ENCODE measurements at places on chromosomes 13 and 19.

- DNase-seq = no peak
Observed at GRCh38 chr19:31825134-31826094, 476.2 kb upstream of the TSHZ3 start.

DNA sequence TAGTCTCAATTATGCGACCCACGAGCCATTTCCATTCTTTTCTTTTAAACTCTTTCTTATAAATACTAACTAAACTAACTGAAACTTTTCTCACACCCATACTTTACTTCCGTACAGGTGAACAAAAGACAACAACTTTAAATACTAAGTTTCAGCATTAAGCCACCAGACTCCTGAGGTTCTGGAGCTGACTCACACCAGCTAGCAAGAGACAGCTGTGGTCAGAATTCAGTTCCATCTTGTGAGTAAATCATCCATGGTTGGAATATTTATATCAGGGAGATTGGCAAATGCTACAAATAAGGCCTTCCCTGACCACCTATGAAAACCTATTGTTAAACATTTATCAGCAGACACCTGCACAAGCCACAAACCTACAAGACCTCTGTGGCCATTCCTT, 897.0 kb downstream of the EFNB2 start:
- no peak for DNase-seq

DNA sequence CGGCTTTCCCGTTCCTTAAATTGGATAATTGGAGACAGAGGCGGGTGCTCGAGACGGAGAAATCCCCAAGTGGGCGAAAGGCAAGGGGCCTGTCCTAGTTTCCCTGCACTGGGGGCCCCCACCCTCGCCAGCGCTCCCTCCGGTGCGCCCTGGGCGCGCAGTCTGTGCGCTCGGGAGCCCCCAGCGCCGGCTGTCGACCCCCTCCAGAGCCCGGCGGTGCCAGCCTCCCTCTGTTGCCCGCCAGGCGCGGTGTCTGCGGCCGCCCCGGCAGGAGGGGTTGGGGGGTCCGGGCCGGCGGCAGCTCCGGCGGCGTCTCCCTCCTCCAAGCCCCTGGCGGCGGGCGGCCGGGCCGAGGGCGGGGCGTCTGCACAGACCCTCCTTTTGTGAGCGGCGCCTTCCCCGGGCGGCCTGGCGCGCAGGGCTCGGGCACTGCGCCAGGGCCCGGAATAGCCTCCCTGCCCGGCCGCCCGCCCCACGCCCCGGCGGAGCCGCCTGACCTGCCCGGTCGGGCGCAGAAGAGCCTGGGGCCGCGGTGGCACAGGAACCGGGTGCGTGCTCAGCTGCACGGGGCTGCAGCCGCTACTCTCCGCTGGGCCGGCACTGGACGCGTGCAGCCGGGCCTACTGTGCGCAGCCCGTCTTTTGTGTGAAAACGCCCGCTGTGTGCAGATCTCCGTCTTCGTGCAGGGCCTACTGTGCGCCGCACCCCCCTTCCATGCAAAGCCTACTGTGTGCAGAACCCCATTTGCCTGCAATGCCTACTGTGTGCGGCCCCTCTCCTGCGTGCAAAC, 13.2 kb downstream of the GADD45B start:
- no peak for DNase-seq

DNA sequence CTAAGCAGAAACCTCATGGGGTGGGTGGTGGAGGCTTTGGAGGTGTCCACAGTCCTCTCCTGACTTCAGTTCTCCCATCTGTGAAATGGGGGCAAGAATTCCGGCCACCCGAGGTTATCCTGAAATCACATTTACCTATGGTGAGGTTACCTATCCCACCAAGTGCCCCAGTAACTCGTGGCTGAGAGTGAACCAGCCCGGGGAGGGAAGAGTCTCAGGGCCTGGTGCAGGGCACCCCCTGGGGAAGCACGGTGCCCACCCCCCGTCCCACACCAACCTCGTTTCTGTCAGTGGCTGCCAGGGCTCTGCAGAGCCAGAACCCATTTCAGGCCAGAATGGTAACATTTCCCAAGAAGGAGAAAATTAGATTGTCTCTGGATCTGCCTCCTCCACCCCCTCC, 83.7 kb upstream of the VSTM2B start:
- no peak for DNase-seq

DNA sequence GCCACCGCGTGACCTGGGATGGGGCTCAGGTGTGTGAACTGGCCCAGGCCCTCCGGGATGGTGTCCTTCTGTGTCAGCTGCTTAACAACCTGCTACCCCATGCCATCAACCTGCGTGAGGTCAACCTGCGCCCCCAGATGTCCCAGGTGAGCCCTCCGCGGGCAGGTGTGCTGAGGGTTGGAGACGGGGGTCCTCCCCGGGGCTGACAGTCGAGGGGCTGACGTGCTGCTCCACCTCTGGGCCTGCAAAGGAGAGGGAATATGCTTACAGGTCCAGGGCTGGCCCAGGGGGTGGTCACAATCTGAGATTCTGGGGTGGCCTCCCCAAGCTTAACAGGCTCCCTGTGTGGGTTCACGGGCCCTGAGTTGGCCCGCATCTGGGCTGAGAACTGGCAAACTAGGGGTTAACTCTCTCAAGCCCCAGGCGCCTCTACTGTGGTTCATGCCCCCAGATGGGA, 386 bp downstream of the VAV1 start:
- no peak for DNase-seq

DNA sequence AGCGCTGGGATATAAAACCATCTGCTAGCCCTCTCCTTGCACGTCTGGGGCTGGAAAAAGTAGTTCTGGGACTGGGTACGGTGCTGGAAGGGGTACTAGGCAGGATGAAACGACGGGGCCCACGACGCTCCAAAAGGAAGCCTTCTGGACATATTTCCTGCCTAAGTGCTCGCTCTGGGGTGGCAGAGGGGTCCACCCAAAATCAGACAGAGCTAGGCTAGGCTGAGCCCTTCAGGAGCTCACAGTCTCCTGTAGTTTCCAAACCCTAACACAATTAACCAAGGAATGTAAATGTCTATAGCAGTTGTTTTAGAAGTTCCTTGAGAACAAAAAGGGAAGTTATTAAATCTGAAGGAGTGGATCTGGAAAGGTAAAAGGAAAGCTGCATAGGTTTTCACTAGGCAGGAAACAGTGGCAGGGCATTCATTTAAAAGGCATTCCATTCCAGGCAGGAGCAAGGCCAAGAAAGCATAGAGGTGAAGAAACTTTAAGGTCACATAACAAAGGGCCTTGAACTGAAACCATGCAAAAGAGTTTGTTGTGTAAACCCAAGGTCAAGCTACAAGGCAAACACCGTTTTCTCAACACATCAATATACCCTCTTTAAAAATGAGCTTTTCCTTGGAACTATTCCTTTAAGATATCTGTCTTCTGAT, 634 bp upstream of the DIAPH3 start:
- no peak for DNase-seq

GRCh38 chr19:19997656-19998268, 41.5 kb downstream of the ZNF682 start:
- DNase-seq = no peak

DNA sequence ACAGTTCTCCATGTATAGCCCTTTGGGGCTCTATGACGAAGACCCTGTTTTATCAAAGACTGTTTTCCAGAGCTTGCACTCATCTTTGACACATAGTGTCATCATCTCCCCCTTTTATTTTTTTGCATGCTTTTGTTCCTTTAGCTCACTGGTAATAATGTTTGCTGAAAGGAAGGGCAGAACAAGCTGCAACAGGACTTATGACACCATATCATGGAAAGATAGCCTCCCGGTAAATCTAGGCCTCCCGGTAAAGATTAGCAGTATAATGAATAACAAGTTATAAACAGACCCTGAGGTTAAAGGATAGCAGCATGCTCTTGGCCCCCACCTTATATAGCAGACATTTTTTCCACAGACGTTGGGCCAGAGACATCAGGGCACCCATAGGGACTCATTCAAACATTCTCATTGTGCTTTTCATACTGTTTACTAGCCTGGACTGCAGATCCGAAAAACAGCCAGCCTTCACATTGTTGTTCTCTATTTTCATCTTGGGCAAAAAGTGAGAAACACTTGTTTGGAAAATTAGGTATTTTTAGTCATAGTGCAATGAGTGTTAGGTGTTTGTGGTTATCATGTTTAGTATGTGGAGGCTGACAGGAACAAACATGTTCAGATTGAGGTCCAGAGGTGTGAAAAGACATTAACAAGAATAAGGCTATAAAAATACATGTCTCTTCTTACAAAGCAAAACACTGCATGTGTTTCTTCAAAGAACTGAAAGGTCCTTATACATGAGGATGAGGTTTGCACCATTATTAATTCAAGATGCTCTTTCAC, 136.9 kb upstream of the SPRY2 start:
- DNase-seq = no peak

GRCh38 chr13:72804301-72804700, 22.4 kb downstream of the PIBF1 start:
- no peak for DNase-seq

- DNase-seq = no peak
Observed at GRCh38 chr19:47330466-47330869, 1.5 kb upstream of the C5AR2 start.

DNA sequence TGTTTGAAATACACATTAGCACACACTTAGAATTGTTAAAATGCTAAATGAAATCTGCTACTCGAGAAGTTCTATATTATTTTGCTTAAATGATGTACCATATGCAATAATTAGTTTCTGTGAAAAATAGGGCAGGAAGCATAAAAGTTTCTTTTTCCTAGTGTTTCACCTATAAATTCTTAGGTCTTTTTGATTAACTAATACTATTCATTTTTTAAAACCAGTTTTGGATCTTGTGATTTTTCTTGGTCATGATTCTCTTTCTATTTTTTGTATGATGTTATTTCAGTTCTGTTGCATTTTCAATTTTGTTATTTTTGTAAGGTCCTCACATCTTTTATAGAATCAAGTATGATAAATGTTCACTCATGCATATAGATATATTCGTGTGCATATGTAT, 66.1 kb downstream of the URI1 start:
- DNase-seq = no peak

DNA sequence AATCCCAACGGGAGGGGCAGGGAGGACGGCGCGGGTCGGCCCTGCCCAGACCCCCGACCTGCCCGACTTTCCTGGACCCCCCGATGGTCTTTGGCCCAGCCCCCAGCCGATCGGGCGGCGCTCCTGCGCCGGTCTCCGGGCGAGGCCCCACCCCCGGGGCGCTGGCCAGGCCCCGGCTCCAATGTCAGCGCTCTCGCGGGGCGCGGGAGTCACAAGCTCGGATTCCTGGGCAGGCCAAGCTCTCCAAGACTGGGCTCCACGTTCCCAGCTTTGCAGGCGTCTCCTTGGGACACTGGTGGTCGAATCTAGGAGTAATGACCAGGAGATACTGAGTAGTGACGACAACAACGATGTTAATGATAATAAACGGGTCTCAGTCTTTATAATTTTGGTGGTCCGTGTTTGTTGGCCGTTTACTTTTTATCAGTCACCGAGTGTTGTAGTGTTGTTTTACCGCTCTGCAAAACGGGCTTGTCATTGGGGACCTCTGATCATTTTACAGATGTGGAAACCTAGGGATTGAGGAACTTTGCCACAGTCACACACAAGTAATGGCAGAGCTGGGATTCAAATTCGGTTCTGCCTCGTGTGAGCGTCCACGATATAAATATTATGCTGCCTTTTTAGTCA, 545 bp downstream of the RAD23A start:
- DNase-seq = no peak

GRCh38 chr19:32895384-32895783, 25.8 kb upstream of the SLC7A9 start:
- DNase-seq = no peak

GRCh38 chr19:10639836-10640235, 14.3 kb upstream of the ILF3 start:
- no peak for DNase-seq

DNA sequence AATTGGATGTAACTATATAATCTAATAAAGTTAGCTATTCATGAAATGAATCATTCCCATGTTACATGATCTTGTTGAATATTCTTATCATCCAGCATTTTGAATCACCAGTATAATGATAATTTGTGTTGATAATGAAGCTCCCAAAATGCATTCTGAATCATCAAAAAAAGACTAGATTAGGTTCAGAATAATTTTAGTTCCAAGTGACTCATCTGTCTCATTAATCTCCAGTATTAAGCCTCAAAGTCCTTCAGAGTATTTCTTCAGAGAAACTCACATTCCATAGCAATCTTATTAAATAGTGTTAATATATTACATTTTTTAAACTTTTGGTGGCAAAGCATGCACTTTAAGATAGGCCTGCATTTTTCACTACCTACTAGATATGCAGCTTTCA, 207.5 kb downstream of the SLITRK5 start:
- DNase-seq = no peak

- no peak for DNase-seq
Observed at GRCh38 chr19:13451434-13451995, 54.8 kb downstream of the CACNA1A start.

GRCh38 chr13:28819046-28819730, 951 bp upstream of the MTUS2 start:
- no peak for DNase-seq

DNA sequence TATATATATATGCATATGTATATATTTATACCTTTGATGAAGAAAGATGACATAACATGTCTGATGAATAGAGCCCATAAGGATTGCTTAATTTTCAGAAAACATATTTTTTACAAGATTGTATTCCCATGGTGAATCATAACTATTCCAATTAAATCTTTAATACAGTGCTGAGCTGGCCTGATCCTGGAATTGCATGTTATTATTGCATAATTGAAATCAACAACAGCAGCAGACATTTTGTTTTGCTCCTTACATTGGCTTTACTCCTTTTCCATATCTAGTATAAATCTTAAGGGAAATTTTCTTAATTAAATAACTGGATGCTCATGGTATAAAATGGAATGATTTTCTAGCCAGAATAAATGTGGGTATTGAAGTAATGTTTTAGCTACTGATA, 22.0 kb downstream of the POSTN start:
- no peak for DNase-seq

DNA sequence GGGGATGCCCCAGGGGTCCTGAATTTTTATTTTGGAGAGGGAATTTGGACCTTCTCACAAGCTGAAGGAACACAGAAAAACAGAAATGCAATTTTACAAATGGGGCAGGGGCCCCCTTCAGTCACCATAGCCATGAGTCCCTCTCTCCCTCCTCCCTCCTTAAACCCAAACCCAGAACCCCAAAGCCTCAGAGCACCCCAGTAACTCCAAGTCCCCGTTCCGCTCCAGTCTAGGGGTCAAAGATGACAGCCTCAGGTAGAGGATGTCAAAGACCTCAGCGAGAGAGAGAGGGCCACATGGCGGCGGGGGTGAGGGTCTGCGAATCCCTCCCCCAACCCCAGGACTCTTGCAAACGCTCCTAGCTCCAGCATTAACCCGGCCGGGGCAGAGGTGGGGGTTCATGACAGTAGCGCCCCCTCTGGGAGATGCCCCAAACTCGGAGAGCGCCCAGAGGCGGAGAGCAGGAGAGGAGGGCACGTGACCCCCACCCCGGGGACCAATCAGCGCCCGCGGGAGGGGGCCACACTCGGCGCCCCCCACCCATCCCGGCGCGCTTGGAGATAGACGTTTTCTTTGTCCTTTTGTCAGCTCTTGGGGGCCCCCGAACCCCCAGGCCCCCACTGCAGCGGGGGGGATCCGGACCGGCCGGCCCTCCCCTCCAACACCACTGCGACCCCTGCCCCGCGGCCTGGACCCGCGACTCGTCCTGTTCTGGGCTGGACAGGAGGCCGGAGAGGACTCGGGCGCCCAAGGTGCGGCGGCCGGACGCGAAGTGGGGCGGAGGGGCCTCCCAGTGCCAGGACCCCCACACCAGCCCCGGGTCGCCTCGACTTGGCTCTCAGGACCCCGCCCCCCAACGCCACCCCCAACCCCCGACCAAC, 20.8 kb upstream of the SEMA6B start:
- no peak for DNase-seq
